ENCODE measurements at places on chromosomes 5 and 9. TPM values are rescaled to one million over a fixed set of nuclear protein-coding genes. Genes with fewer than 3 reads are reported as not detected.

DNA sequence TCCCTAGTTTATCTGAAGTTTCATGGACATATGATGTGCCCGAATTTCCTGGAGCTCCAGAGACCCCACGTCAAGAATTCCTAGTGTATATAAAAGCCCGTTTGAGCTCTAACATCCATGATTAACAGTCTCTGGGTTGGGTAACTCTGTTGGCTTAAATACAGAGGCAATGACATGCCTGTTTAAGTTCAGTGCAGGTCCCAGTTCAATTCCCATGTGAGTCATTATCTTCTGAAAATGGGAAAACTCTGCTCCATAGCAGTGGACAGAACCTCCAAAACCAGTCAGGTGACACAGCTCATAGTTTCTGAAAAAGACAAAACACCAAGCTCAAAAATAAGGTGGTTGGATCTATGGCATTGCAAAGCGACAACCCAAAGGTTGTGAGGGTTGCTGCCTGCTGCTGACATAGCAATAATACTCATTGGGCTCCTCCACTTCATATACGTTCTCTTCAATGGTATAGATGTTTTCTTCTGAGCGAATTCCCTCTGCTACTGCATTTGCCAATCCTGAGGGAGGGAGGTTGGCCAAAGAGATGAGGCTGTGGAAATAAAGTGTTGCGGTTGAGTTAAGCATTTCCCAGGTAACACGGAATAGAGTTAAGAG, 22.0 kb downstream of the HAVCR2 start:
- DNase-seq, result no peak

GRCh38 chr5:14954616-14955343, 83.2 kb upstream of the ANKH start:
- DNase-seq, result no peak

- DNase-seq, result no peak
Measured at GRCh38 chr5:72209147-72210115, 102.2 kb downstream of the MAP1B start.

DNA sequence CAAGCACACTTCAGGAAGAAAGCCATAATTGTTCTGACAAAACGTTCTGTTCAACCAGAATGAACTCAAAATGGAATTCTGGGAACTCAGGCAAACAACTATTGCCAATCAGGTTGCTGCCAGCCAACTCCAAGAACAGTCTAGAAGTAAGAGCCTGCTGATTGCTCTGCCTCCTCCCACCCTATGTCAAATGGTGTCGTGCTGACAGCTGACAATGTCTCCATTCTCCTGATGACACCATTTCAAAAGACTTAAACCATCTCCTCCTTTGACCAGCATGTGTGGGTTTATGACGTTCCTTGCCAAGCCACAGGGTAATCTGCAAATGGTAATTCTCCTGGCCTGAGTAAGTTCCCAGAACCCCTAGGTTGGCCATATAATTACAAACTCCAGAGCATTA, 21.9 kb upstream of the PLIN2 start:
- DNase-seq, result no peak

GRCh38 chr5:75716715-75717081, 539 bp downstream of the POC5 start:
- DNase-seq, result no peak

GRCh38 chr5:147369742-147370374, 135.0 kb downstream of the STK32A start:
- DNase-seq, result no peak

- DNase-seq, result no peak
Measured at GRCh38 chr5:137273511-137273910, 225.6 kb downstream of the SPOCK1 start.

GRCh38 chr9:35814106-35814840, 569 bp downstream of the HINT2 start:
- peak; percentile 68 for DNase-seq

- peak; percentile 70 for DNase-seq
Measured at GRCh38 chr9:131776473-131776872, 36.6 kb upstream of the RAPGEF1 start.

DNA sequence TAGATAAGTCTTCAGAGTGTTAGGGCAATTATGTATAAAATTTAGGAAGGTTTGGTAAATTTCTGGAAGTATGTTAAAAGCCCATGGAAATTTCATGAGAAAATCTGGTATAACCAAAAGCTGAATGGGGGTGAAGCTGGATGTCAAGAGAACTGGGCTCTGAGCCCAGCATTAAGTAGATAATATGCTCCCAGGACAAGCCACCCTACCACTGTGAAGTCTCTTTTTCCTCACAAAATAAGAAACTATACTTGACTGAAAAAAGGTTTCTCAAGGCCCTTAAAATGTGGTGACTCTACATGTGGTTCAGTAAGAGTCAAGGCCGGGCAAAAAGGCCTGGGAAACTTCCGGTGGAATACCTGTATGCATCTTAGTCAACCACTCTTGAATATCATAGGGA, 310.3 kb downstream of the EBF1 start:
- no peak for DNase-seq

- DNase-seq, result peak; percentile 51
Measured at GRCh38 chr5:35902046-35902672, 36.3 kb downstream of the CAPSL start.

DNA sequence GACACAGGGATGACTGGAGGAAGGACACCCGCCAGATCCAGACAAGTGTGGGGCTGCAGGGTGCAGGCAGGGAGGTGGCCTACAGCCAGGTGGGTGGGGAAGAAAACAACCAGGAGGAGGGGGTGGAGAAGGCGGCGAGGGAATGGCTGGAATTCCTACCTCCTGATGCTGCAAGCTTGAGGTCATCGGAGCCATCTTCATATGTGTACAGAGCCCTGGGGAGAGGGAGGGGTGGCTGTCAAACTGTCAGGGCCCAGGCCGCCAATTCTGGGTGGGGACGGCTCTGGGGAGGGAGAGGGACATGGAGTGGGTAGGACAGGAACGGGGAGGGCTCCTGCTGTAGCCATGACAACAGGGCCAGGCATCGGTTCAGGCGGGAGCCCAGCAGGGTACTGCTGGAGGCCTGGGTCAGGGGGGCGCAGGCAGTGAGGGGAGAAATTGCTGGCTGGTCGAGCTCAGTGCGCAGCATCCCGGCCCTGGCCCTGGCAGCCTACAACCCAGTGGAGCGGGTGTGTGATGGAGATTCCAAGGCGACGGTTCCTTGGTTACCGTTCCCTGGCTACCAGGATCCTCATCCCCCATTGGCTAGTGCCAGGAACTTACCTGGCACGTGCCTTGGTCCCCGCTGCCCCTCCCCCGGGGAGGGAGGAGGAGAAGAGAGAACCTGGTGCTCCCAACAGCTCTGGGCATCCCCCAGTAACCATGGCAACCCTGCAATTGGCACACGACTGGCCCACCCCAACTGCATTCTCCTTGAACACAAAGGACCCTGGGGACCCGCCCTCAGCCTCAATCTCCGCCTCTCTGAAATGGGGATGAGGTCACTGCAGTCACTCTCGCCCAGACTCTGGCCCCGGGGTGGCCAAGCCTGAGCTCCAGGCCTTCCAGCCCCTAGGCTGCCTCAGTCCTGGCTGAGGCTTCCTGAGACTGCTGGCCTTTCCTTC, 4.5 kb downstream of the DBN1 start:
- DNase-seq, result peak; percentile 28

- peak; percentile 14 for DNase-seq
Measured at GRCh38 chr9:33295571-33295970, 5.3 kb downstream of the NFX1 start.

GRCh38 chr5:122559676-122560075, 215.2 kb upstream of the SNX2 start:
- DNase-seq, result no peak

DNA sequence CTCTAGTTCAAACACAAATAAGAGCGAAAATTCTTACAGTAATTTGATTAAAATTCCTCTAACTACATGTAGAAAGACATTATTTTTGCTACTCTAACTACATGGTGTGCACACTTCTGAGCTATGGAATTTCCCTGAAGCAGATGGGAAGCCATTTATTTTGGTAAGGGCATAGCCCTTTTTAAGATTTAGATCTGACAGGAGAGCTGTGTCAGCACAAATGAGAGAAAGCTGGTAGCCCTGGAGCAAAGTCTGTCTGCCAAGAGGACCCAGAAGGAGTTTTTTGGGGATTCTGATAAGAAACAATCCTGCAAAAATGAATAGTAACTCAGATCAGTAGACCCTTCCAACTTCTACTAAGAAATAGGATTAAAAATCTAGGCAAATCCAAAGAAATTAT, 595.9 kb upstream of the MEF2C start:
- DNase-seq, result no peak

- DNase-seq, result no peak
Measured at GRCh38 chr9:109715344-109715743, 64.7 kb upstream of the PALM2AKAP2 start.

DNA sequence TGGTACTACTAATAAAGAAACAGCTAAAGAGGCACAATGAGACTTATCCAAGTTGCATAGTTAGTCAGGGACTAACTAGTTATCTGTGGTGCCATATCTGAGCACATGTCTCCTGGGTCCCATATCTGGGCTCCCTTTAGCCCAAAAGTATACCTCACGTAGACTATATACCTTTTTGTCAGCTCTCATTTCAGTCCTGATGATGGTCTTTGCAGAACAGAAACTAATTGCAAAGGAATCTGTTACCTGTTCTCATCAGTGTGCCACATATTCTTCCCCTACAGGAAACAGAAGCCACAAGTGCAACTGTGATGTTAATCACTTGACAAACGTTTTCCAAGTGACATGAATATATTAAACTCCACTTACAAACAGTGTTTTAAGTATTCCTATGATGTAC, 395.2 kb downstream of the KIAA0825 start:
- DNase-seq, result no peak

DNA sequence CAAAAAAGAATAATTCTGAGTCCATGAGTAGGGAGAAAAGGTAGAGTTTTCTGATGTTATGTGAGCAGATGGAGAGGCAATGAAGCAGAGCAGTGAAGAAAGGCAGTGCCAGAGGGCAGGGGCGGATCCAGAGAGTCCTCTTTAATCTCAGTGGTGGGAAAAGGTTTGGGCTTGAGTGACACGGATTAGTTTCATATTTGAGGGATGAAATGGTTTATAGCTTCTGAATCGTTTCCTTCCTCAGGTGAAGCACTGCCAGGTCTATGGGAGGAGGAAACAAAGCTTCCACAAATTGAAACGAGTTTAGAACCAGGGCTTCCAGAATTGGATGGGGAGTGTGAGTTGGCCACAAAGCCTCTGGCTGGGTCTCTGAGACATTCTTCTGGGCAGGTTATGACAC, 517.0 kb upstream of the PAPPA start:
- DNase-seq, result no peak

- DNase-seq, result no peak
Measured at GRCh38 chr5:34743878-34744277, 87.8 kb downstream of the RAI14 start.

- no peak for DNase-seq
Measured at GRCh38 chr9:30913331-30913730, 1471.1 kb upstream of the ACO1 start.

- DNase-seq, result no peak
Measured at GRCh38 chr9:78486661-78487060, 189.7 kb downstream of the PSAT1 start.

DNA sequence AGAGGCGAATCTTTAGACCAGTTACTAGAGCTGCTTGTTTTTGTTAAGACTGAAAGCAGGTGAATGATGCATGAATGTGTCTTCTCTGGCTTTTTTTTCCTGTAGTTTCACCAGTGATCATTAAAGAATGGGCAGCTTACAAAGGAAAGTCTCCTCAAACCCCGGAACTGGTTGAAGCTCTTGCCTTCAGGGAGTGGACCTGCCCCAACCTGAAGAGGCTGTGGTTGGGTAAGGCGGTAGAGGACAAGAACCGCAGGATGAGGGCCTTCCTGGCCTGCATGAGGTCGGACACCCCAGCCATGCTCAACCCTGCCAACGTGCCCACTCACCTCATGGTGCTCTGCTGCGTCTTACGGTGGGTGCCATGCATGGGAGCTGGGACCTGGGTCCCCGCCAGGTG, 33.3 kb upstream of the PHF2 start:
- DNase-seq, result no peak

GRCh38 chr9:1415146-1415545, 365.0 kb downstream of the DMRT2 start:
- DNase-seq, result no peak

DNA sequence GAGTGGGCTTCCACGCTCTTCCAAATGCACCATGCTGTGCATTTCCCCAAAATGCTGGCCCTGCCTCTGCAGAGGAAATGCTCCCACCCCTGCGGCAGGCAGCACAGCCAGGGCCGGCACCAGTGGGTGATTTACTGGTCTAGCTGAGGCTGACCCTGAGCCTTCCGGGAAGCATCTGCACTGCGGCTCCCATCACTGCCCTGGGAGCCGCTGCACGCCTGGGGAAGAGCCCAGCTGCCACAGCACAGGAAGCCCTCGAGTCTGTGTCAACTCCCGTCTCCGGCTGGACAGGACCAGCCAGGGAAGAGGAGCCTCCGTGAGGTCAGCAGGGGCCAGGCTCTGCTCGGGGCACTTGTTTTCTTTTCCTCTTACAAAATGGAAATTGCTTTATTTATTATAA, 25.1 kb upstream of the EEIG1 start:
- DNase-seq, result no peak

DNA sequence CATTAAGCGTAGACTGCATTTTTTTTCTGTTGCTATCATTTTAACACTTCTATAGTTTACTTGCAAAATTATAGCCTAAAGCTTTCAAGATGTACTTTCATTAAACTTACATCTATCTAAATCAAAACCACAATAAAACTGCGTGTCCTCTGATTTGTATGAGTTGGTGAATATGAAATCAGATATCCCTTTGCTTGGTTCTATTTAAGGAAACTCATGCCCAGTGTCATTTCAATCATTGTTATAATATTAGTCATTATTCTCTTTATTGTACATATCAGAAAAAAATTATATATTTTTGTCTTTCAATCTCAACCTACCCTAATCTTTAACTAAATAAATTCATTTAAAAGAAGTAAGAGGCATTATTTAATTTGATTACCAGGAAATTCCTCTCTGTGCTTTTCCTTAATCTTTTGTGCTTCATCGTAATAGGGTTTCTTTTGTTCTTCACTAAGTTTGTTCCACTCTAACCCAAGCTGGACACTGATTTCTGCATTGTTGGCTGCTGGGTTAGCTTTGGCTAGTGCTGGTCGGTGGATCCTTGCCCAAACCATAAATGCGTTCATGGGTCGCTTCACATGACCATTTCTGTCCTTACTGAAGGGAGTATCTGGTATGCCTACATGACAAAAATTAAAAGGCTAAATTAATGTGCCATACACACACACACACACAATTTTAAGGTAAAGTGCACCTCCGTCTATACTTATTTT, 3.8 kb downstream of the SOX30 start:
- no peak for DNase-seq

Gene SHC3
- total RNA-seq, result not detected

Gene COL27A1
- total RNA-seq, result 8.4 TPM

Gene BRINP1
- total RNA-seq, result not detected

Gene MARVELD2
- total RNA-seq, result 0.29 TPM

Gene AGXT2
- total RNA-seq, result not detected

Gene SPATA31A6
- total RNA-seq, result not detected

Gene CAMK4
- total RNA-seq, result 80.7 TPM

Gene FBXL7
- total RNA-seq, result not detected

Gene RARS1
- 113 TPM for total RNA-seq

Gene NEUROG1
- total RNA-seq, result not detected

Gene CMYA5
- total RNA-seq, result 0.16 TPM

Measured in activated CD8-positive, alpha-beta T cell treated with anti-CD3 and anti-CD28 coated beads for 36 hours (primary cell).